ENCODE measurements at places on chromosomes 12 and 14.

DNA sequence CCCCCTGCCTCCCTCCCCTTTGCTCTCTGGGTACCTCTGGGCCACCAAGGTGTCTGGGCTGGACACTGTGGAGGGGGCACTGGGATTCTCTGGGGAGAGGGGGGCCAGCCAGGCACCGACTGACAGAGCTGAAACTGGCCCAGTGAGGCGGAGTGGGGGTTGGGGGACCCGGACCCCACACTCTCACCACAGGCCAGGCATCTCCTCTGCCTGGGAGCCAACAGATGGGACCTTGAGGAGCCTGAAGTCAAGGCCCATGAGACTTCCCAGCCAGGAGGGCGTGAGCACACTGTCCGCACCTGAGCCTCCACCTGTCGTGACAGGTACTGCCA is 39.8 kb upstream of the PPP1R13B start:
- DNase-seq = no peak

DNA sequence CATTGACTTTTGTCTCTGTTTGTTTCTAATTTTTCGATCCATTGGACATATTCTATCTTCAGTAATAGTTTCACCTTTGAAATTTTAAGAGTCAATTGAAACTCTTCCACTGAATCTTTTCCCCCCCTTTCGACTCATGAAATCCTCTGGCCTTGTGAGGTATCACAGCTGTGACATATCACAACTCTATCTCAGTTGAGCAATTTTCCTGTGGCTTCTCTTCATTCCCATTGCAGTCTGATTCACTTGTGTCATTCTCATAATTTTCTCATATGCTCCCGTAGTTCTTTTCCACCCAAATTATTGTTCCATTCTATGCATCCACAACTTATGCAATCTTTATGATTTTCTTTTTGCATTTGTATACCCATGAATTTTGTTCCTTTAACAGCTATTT is 261.6 kb downstream of the DACT1 start:
- DNase-seq = no peak

DNA sequence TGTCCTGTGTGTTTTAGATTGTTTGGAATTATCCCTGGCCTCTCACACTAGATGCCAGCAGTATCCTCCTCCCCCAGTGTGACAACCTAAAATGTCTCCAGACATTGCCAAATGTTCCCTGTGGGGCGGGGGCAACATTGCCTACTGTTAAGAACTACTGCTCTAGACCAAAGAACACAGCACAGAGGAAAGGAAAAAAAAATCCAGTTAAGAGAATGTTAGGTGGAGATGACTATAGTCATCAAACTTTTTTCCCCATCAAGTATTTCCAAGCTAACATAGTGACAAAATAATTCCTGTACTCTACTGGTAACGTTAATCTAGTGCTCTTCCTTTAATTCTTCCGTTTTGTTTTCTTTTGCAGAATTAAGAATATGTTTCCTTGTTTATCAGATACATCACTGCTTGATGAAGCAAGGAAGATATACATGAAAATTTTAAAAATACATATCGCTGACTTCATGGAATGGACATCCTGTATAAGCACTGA is 3.5 kb downstream of the CDKN1B start:
- no peak for DNase-seq

DNA sequence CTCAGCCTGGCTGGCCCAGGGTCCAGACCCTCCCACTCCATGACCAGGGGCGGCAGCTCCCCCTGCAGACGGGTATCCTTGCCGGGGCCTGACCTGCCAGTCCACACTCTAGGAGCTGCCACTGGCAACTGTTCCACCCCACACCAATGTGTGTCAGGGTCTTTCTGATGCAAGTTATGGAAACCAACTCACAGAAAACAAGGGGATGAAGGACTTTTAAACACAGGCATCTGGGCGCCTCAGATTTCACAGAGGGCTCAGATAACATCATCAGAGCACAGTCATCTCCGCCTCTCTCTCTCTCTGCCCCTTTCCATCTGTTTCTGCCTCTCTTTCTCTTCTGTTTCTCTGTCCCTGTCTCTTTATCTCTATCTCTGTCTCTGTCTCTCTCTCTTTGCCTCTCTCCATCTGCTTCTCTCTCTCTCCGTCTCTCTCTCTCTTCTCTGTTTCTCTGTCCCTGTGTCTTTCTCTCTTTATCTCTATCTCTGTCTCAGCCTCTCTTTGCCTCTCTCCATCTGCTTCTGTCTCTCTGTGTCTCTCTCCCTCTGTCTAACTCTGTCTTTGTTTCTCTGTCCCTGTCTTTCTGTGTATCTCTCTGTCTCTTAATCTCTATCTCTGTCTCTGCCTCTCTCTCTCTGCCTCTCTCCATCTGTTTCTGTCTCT is 67.4 kb upstream of the FBRSL1 start:
- no peak for DNase-seq

Data from upper lobe of right lung (tissue), 1 donor.